NCI-H1092 (cell line): ENCODE measurements at places on chromosomes 2 and 18.

DNA sequence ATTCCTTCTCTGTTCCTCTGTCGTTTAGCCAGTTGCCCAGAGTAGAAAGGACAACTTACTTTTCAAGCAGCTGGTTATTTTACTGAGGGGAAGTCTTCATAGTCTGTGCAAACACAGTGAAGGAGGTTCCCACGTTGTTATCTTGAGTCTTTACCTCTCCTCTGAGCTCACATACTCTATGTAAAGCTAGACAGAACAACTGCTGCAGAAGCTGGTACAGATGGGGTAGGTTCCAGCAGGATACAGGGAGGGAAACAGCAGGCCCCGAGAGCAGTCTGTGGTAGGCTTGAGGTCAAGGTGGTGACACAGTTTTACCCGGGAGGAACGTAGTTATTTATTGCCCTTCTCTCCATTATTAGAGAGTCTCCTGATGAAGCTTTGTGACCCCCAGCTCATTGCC, 93.4 kb upstream of the LDLRAD4 start:
- DNase-seq = no peak

DNA sequence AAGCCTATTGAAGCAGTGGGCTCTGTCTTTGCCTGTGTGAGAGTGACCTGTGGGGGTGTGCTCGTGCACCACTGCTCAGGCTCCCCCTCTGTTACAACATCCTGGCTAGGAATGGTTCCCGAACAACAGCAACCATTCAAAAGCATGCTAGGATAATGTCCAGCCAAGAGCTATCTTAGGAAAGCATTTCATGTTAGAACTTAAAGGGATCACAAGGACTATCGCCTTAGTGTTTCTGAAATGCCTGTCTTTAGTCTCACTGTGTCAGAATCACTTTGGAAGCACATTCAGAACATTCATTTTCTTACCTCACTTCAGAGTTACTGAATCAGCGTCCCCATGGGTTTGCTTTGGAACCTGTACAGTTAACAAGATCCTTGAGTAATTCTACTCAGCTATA, 134.9 kb upstream of the DSEL start:
- no peak for DNase-seq

DNA sequence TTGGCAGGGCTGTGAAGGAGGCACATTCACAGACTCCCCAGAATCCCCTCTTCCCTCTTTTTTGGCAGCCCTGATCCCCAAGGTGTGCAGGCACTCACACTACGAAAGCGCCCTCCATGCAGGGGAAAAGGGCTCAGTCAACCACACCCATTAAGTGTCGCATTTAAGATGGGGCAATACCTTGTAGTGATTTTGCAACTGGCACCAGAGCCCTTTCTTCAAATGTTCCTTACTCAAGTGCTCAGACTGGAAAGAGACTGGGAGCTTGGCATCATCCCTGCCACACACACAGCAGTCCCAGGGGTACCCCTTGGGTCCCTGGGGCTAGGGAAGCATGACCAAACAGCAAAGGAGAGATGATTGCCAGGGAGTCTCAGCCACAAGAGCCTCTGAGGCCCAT, 190.1 kb downstream of the HAUS1 start:
- DNase-seq = no peak

DNA sequence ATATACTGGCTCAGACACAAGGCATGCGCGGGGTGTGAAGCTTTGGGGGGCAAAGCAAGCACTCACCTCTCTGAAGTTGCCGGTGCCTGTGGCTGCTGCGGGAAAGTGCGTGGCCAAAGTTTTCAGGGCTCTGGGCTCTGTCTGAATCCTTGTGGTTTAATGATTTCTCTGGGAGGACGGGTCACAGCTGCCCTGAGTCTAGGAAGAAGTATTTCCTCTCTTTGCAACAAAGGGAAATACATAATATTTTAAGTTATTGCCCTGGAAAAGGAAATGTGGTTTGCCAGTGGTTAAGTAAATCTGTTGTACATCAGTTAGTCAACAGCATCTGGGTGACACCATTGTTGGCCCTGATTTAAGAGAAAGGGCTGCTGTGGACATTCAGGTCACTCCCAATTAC, 56.7 kb upstream of the ZDBF2 start:
- DNase-seq = no peak

DNA sequence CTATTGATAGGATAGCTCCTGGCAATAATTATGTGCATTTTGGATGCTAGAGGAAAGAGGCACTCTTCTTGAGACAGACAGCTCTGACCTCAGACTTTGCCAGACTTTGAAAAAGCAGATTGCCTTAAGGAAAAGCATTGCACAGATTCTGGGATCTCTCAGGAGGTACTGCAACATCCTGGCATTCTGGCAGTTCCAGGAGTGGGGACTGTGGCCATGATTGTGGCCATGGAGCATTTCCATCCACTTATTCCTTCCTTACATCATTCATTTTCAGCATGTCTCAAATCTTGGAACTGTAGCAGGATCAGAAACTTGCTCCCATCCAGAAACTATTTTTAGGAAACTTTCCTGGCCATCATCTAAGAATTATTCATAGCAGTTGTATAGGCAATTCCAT, 144.9 kb upstream of the FOSL2 start:
- no peak for DNase-seq

GRCh38 chr18:53191634-53192033, 851.6 kb downstream of the DCC start:
- DNase-seq = no peak
